ENCODE measurements at places on chromosomes 5 and 9. TPM values are rescaled to one million over a fixed set of nuclear protein-coding genes. Genes with fewer than 3 reads are reported as not detected.

- peaks cover 13% of the 10 kb centered on the region for H3K36me3 ChIP-seq
- no peaks in the 10 kb centered on the region for H3K27me3 ChIP-seq
- no peak overlapping the region for H3K4me3 ChIP-seq
- no peaks in the 10 kb centered on the region for H3K4me1 ChIP-seq
- peak; percentile 49 for DNase-seq
Measured at GRCh38 chr5:131747180-131748105, 49.4 kb downstream of the FNIP1 start.

DNA sequence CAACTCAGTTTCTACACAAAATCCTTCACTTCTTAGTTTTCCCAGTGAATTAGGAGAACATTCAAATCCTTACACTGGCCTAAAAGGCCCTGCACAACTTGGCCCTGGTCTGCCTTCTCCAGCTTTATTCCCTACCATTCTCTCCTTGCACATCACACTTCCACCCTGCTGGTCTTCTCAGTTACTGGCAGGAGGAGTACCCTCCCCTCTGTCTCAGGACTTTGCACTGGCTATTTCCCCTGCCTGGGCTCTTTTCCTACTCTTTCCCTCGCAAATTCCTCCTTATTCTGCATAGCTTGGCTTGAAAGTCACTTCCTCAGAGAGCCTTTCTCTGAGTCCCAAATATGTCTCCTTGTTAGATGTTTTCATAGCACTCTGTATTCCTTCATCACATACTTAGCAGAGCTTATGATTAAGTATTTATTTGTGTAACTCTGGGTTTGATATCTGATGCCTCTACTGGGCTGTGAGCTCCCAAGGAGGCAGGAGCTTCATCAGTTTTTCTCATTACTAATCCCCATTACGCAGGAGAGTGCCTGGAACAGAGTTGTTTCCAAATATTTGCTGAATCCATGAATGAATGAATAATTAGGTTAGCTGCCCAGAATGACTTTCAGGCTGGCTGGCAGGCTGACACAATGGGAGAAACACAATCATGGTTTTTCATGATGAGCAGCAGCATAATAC, 159.8 kb upstream of the KLF9 start:
- H3K27me3 ChIP-seq: no peaks in the 10 kb centered on the region
- no peak overlapping the region for H3K4me3 ChIP-seq
- no peaks in the 10 kb centered on the region for H3K36me3 ChIP-seq
- no peaks in the 10 kb centered on the region for H3K4me1 ChIP-seq

DNA sequence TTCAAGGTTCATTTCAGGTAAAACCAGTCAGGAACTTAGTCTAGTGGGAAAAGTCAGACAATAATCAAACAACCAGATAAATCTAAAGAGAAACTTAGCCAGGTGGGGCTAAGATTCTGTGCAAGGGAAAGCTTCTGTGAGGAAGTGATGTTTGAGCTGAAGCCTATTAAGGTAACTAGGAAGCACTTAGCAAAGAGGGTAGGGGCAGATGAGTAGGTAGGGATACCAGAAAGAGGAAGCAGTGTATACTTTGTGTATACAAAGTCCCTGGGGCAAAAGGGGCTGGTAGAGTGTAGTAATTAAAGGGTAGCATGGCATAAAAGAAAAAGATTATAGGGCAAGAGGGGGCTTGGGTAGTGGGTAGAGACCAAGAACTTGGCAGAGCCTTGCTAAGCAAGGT, 3.6 kb upstream of the SPATA24 start:
- H3K36me3 ChIP-seq: no peaks in the 10 kb centered on the region
- DNase-seq: no peak
- H3K27me3 ChIP-seq: no peaks in the 10 kb centered on the region
- peaks cover 10% of the 10 kb centered on the region for H3K4me1 ChIP-seq

GRCh38 chr9:88809355-88810161, 181.7 kb upstream of the S1PR3 start:
- no peak overlapping the region for H3K4me3 ChIP-seq
- H3K27ac ChIP-seq: no peak overlapping the region
- peaks cover 30% of the 10 kb centered on the region for H3K4me1 ChIP-seq
- H3K36me3 ChIP-seq: no peaks in the 10 kb centered on the region

GRCh38 chr5:153463806-153464205, 26.7 kb upstream of the GRIA1 start:
- H3K4me3 ChIP-seq: no peak overlapping the region
- H3K4me1 ChIP-seq: no peaks in the 10 kb centered on the region
- H3K36me3 ChIP-seq: no peaks in the 10 kb centered on the region
- no peak overlapping the region for H3K27ac ChIP-seq

DNA sequence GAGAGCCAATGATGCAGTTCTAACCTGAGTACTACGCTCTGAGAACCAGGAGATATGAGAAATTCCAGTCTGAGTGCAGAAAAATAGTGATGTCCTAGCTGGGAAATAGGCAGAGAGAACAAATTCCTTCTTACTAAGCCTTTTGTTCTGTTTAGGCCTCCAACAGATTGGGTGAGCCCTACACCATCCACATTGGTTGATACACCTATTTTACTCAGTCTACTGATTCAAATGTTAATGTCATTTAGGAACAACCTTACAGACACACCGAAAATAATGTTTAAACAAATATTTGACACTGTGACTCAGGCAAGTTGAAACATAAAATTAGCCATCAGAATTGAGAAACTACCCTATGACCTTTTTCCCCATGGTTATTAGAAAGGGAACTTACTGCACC, 333.9 kb upstream of the IZUMO3 start:
- no peaks in the 10 kb centered on the region for H3K27me3 ChIP-seq
- H3K36me3 ChIP-seq: no peaks in the 10 kb centered on the region
- peaks cover 8% of the 10 kb centered on the region for H3K4me1 ChIP-seq
- no peak for DNase-seq

DNA sequence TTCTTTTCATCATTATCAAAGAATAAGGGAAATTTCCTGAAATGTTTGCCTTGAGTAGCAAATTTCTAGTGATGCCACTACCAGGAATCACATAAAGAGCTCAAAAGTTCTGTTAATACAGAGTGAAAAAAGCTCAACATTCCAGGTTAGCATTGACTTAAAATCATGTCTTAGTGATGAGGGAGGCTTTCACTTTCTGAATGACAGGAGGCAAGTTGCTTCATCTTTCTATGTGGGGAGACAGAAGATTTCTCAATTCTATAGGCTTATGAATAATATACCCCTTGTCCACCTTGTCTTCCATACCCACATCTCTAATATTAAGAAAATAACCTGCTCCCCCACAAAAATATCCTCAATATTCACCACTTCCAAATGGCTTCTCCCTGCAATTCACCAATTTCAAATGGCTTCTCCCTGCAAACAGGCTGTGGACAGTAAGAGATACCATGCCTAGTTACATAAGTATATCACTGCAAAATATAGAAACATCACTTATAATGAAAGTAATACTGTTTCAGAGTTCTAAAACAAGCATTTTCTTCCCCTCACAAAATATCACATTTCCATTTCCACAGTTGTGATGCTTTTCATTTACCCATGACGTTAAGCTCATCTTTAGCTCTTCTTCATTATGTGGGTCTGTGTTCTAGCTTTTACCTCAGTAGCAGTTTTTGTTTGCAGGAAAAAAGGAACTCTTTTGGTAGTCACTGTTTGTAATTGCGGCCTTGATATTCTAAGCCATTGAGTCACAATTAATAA, 2.2 kb upstream of the JAK2 start:
- no peaks in the 10 kb centered on the region for H3K36me3 ChIP-seq
- H3K4me1 ChIP-seq: peaks cover 9% of the 10 kb centered on the region
- H3K27me3 ChIP-seq: no peaks in the 10 kb centered on the region
- no peak overlapping the region for H3K4me3 ChIP-seq
- DNase-seq: no peak
- H3K27ac ChIP-seq: no peak overlapping the region

GRCh38 chr9:107016383-107016782, 153.4 kb downstream of the ZNF462 start:
- H3K4me3 ChIP-seq: no peak overlapping the region
- DNase-seq: no peak
- H3K4me1 ChIP-seq: peaks cover 5% of the 10 kb centered on the region
- no peaks in the 10 kb centered on the region for H3K36me3 ChIP-seq
- no peaks in the 10 kb centered on the region for H3K27me3 ChIP-seq

- H3K36me3 ChIP-seq: no peaks in the 10 kb centered on the region
- DNase-seq: peak; percentile 19
- H3K27ac ChIP-seq: peak overlapping the region; percentile 1
- H3K4me3 ChIP-seq: peak overlapping the region; percentile 83
- H3K4me1 ChIP-seq: no peaks in the 10 kb centered on the region
Measured at GRCh38 chr5:78295035-78295961, 800 bp upstream of the AP3B1 start.

Gene SPINK4
- polyA plus RNA-seq: 5.7 TPM

Gene HAVCR1
- not detected for polyA plus RNA-seq

Gene PCDHGA5
- polyA plus RNA-seq: not detected

Data from cardiac muscle cell (in vitro differentiated cells and primary cell).